ENCODE measurements at places on chromosomes 16 and 17.

DNA sequence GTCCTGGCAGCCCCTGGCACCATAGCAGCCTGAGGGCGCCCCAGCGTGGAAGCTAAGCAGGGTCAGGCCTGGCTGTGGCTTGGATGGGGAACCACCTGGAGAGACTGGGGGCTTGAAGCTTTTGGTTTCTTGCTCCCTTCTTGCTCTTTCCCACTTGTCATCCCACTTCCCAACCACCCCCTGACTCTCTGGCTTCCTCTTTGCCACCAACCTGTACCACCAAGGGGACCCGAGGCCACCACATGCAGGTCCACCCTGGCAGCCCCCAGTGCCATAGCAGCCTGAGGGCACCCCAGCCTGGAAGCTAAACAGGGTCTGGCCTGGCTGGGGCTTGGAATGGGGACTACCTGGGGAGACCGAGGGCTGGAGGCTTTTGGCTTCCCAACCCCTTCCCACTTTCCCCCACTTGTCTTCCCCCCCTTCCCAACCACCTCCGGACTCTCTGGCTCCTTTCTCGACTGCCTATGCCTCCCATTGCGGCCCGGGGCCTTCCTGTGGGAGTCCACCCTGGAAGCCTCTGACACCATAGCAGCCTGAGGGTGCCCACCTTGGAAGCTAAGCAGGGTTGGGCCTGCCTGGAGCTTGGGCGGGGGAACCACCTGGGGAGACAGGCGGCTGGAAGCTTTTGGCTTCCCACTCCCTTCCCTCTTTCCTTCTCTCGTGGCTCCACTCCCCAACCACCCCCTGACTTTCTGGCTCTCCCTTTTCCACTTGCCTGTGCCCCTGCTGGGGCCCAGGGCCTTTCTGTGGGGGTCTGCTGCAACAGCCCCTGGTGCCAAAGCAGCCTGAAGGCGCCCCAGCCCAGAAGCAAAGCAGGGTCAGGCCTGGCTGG is 2294.4 kb downstream of the TP53TG3F start:
- no peak for DNase-seq

- DNase-seq, result no peak
Observed at GRCh38 chr16:77551357-77551756, 116.5 kb upstream of the ADAMTS18 start.

DNA sequence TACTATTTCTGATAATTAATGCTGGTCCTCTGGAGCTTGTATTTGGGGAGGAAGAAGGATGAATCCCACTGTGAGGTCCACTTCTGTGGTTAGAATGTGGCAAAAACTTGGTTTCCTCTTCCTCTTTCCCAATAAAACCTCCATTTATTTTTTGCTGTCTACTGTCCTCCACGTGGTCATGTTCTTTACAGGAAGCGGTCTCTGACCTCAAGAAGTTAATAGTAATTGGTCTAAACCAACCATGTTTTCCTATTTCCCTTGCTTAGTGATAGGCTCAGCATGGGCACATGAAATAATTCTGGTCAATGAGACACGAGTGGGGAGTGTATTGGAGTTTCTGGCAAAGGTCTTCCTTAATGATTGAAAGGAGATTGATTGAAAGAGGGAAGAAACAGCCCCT is 33.9 kb downstream of the CHP2 start:
- DNase-seq, result no peak

DNA sequence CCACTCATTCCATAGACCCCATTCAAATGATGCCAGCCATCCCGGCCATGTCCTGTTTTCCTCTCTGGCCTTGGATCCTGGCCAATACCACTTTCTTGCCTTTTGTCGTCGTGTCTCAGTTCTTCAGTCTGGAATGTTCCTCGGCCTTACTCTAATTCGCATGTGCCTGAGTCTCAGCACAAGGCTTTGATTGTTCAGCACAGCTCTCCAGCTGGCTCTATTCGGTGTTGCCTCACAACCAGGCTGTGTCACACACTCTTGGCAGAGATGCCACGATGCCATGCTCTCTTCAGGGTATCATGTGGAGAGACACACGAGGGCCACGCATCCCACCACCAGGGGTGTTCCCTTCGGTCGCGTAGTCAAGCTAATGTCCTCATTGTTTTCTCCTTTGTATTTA is 1.8 kb upstream of the VPS4A start:
- no peak for DNase-seq

DNA sequence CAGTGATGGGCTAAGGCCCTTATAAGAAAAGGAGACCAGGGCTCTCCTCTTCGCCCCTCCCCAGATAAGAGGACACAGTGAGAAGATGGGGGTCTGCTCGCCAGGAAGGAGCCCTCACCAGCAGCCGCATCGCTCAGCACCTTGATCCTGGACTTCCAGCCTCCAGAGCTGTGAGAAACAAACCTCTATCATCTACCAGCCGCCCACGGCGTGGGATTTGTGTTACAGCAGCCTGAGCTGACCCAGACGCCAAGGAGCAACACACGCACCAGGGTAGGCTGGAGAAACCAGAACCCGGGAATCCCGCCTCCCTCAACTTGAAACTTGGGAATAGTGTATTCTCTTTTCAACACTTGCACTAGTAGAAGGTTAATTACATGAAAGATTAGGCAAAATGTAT is 4.2 kb upstream of the ZG16B start:
- DNase-seq, result no peak

- no peak for DNase-seq
Observed at GRCh38 chr16:30342751-30343490, 12.2 kb downstream of the CD2BP2 start.
